H1 (cell line): ENCODE measurements at places on chromosomes 7 and 10. TPM values are rescaled to one million over a fixed set of nuclear protein-coding genes. Genes with fewer than 3 reads are reported as not detected.

Gene TPST1
- 8.2 and 8.6 TPM in 2 replicates for polyA plus RNA-seq

Gene SFXN3
- 2.6 and 3.0 TPM in 2 replicates for polyA plus RNA-seq

Gene CYP26C1
- 0.12 and 0.93 TPM in 2 replicates for polyA plus RNA-seq

Gene HOXA10
- not detected in 2 replicates for polyA plus RNA-seq

Gene WDR86
- polyA plus RNA-seq, result 12.7 and 22.1 TPM in 2 replicates

Gene GATA3
- 0.02 and 0.11 TPM in 2 replicates for polyA plus RNA-seq

Gene CUBN
- polyA plus RNA-seq, result 0.08 and 0.16 TPM in 2 replicates

Gene FEZF1
- polyA plus RNA-seq, result 12.7 and 15.7 TPM in 2 replicates

GRCh38 chr7:24504040-24504439 lies 69.2 kb upstream of the PALS2 start:
- no peaks in the 10 kb centered on the region for H3K27me3 ChIP-seq
- H3K27ac ChIP-seq, result no peak overlapping the region
- no peak for DNase-seq
- H3K4me1 ChIP-seq, result peaks cover 4% of the 10 kb centered on the region
- no peaks in the 10 kb centered on the region for H3K36me3 ChIP-seq

DNA sequence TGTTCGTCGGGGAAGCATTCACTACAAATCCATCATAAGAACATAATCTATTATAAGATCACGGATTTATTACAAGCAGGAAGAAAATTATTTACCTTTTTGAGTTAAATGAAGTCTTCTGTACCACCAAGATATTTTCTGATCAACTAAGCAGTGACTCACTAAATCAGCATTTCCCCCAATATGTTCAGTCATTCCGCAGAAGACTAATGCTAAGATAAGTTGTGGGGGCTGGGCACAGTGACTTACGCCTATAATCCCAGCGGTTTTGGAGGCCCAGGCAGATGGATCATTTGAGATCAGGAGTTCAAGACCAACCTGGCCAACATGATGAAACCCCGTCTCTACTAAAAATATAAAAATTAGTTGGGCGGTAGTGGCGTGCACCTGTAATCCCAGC lies 144.2 kb upstream of the EGR2 start:
- H3K36me3 ChIP-seq, result no peaks in the 10 kb centered on the region
- no peaks in the 10 kb centered on the region for H3K4me1 ChIP-seq
- H3K4me3 ChIP-seq, result no peak overlapping the region

DNA sequence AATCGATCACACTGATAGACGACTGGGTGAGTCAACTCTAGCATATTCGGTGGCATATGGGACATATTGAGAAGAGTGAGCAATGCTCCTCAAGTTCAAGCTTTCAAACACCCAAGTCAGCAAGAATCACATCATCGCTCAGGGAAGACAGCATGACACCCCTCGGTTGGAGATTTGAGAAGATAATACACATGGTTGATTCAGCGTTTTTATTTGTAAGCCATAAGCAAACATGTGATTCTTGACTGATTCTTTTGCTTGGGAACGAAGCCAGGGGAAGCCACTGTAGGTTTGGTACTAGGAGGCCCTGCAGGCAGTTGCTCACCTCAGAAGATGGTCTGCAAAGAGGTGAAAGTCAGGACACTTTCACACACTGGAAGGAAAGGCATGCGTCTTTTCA lies 12.6 kb downstream of the UCMA start:
- no peaks in the 10 kb centered on the region for H3K36me3 ChIP-seq
- no peaks in the 10 kb centered on the region for H3K27me3 ChIP-seq
- no peak overlapping the region for H3K4me3 ChIP-seq
- no peak for DNase-seq

GRCh38 chr7:115937960-115938359 lies 92.6 kb downstream of the TFEC start:
- H3K4me3 ChIP-seq, result no peak overlapping the region
- no peaks in the 10 kb centered on the region for H3K4me1 ChIP-seq
- H3K27me3 ChIP-seq, result no peaks in the 10 kb centered on the region
- no peaks in the 10 kb centered on the region for H3K36me3 ChIP-seq

DNA sequence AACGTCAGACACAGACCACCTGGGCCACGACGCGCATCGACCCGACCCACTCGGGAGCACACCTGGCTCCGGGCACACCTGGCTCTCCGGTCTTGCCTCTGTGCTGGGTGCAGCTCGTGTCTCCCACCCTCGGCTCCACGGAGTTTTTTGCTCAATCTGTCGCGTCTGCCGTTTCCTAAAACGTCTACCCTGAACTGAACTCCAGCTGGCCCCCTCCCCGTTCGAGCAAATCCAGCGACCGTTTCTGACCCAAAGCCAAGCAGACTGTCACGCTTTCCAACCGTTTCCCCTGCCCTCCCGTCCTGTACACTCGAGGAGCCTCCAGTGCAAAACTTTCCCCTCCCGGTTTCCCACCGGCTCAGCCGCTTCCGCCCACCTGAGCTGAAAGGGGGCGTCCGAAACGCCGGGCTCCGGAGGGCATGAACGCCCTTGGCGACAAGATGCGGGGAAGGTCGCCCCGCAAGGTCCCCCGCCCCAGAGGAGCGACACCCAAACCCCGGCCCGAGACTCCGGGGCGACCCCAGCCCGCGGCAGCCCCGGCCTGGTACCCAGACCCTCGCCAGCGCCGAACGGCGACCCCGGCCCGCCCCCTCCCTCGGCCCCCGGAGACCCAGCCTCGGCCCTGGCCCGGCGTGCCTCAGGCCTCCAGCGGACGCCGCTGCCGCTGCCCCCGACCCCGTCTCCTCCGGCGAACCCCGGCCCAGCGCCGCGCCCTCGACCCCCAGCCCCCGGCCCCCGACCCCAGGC lies 557 bp downstream of the CYTH3 start:
- no peak overlapping the region for H3K27ac ChIP-seq
- peaks cover 8% of the 10 kb centered on the region; the same call in 1 of the 2 replicates for H3K27me3 ChIP-seq
- no peak for DNase-seq
- peak overlapping the region; percentile 51 for H3K4me3 ChIP-seq

- H3K27me3 ChIP-seq, result no peaks in the 10 kb centered on the region
- H3K27ac ChIP-seq, result no peak overlapping the region
- no peak for DNase-seq
- no peaks in the 10 kb centered on the region for H3K36me3 ChIP-seq
- no peak overlapping the region for H3K4me3 ChIP-seq
Observed at GRCh38 chr10:118870467-118871243, 115.9 kb upstream of the CACUL1 start.

DNA sequence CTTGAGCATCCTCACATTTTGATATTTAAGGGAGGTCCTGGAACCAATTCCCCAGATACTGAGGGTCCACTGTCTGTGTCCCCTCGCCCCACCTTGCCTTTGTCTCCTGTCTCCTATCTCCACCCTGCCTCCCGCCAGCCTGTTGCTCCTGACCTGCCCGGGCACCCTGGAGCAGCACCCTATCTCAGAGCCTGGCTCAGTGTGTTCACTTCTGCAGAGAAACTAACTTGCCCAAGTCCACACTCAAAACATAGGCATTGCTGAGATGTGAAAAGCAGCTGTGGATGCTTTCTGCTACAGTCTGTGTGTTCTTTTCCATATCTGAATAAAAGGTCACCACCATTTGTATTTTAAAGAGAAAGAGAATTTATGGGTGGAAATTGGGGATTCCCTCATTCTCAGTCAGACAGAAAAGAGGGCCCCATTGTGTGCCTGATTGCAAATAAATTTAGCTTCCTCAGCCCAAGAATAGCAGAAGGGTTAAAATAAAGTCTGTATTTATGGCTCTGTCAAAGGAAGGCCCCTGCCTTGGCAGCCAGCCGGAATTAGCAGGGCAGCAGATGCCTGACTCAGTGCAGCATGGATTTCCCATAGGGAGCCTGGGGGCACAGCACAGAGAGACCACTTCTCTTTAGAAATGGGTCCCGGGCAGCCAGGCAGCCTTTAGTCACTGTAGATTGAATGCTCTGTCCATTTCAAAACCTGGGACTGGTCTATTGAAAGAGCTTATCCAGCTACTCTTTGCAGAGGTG lies 161.3 kb downstream of the EGFR start:
- no peak for DNase-seq
- no peaks in the 10 kb centered on the region for H3K4me1 ChIP-seq
- no peaks in the 10 kb centered on the region for H3K27me3 ChIP-seq

DNA sequence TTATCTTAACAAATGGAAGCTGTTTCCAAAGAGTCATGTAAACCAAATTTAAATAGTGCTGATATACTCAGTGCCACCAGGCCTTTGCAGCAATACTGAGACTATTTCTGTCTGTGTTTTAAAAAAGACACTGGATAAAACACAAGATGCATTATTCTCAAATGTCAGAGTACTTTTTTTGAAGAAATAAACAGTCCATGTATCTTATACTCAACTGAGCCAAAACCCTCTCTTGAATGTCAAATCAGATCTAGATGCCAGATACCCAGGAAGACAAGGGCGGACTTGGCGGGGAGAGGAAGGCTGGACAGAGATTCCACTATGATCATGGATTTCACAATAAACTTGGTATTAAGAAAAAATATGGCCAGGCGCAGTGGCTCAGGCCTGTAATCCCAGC lies 127.6 kb downstream of the COBL start:
- H3K36me3 ChIP-seq, result peaks cover 15% of the 10 kb centered on the region
- no peak for DNase-seq
- peaks cover 2% of the 10 kb centered on the region; the same call in 1 of the 2 replicates for H3K4me1 ChIP-seq
- no peaks in the 10 kb centered on the region for H3K27me3 ChIP-seq

DNA sequence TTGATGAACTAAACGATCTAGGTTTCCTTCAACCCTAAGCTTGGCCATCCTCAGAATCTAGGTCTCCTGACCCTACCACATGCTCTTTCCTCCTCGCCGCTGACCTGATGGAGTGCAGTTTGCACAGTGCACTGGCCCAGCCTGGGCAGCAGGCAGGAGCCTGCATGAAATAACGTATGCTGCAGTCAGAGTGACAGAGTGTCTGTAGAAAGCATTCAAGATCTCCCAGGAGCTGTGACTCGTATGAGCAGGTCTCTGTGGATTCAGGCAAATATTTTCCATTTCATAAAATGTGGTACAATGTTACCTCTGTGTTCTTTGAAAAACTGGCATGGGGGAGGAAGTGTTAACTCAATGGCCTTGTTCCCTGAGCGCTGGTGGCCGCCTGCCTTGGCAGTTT lies 441.8 kb downstream of the RPS24 start:
- H3K36me3 ChIP-seq, result no peaks in the 10 kb centered on the region
- no peak overlapping the region for H3K27ac ChIP-seq
- H3K4me3 ChIP-seq, result no peak overlapping the region
- H3K27me3 ChIP-seq, result no peaks in the 10 kb centered on the region

DNA sequence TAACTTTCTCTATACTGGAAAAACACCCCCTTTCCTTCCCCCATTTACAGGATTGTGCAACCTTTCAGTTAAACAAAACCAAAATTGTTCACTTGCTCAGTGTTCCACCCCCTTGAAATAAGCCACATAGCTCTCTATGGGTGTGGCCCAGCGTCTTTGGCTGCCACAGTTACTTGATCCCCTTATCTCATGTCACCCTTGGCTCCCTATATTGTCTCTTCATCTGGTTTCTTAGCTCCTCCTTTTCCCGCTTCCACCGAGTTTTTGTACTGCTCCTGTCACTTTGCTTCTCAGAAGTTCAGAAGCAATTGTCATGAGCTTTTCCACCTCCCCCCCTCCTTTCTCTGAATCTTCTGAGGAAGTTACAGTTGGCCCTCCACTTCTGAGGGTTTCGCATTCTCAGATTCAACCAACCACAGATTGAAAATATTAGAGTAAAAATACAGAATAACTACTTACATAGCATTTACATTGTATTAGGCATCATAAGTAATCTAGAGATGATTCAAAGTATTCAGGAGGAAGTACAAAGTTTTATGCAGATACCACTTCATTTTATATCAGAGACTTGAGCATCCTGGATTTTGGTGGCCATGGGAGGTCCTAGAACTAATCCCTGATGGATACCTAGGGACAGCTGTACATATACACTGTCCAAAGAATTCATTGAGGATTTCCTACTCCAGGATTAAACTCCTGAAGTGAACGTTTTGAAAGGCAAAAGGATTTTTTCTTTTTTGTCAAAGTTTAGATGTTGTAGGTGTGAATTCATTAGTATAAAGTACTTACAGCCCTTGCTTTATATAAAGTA lies 60.4 kb downstream of the ADD3 start:
- H3K27me3 ChIP-seq, result no peaks in the 10 kb centered on the region
- H3K36me3 ChIP-seq, result no peaks in the 10 kb centered on the region
- no peak overlapping the region for H3K4me3 ChIP-seq
- H3K4me1 ChIP-seq, result peaks cover 10% of the 10 kb centered on the region
- no peak overlapping the region for H3K27ac ChIP-seq

DNA sequence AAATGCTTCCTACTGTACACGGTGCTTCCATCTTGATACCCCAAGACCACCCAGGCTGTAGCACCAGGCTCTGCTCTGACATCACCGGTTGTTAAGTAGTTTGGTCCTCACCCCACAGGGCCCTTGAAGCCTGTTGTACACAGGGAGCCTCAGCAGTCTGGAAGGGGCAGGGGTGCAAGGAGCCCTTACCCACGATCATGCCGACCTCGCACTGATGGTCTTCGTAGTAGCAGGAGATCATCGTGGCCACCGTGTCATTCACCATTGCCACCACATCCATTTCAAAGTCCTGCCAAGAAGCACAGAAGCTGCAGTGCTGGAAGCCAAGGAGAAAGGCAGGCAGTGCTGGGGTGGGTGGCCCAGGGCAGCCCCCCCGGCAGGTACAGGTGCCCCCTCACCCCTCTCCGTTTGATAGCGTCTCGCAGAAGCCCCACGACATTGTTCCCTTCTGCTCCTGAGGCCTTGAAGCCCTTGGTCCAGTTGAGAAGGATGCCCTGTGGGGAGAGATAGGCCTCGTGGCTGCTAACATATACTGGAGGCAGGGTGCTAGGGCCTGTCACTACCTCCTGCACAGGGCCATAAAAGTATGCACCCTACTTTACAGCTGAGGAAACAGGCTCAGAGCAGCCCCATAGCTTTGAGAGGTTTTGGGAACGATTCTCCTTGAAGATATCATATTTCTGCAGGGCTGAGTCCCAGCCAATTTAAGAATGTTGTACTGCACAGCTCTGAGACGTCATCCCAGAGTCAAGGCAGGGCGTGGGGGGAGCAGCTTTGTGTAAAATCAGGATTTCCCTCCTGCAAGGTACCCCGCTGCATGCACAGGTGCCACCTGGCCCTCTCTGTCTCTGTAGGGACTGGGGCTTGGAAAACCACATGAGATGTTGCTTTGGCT lies 8.7 kb upstream of the MYL7 start:
- H3K27me3 ChIP-seq, result peaks cover 11% of the 10 kb centered on the region
- H3K4me3 ChIP-seq, result no peak overlapping the region
- no peak for DNase-seq
- H3K36me3 ChIP-seq, result no peaks in the 10 kb centered on the region
- H3K27ac ChIP-seq, result no peak overlapping the region
- peaks cover 20% of the 10 kb centered on the region; the same call in 1 of the 2 replicates for H3K4me1 ChIP-seq

DNA sequence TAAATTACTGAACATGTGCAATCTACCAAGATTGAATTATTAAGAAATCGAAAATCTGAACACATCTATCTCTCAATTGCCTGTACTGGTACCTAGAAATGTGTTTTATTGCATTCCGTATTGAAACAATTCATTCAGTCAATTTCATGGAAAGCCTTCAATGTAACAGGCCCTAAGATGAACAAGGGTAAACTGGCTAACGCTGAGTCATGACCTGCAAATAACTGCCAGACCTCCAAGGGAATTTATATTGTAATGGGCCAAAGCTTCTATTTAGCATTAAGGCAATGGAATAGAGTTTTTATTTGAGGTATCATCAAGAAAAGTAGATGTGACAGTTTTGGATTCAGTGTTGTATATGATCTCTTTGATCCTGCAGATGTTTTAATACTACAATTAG lies 49.9 kb upstream of the CD36 start:
- H3K36me3 ChIP-seq, result no peaks in the 10 kb centered on the region
- H3K27me3 ChIP-seq, result no peaks in the 10 kb centered on the region
- H3K27ac ChIP-seq, result no peak overlapping the region
- H3K4me3 ChIP-seq, result no peak overlapping the region
- no peak for DNase-seq

- H3K4me3 ChIP-seq, result peak overlapping the region; percentile 52
- H3K4me1 ChIP-seq, result peaks cover 11% of the 10 kb centered on the region
- H3K36me3 ChIP-seq, result no peaks in the 10 kb centered on the region
- H3K27me3 ChIP-seq, result peaks cover 4% of the 10 kb centered on the region; the same call in 1 of the 2 replicates
- peak; percentile 31 for DNase-seq
- 0 out of 2 replicates have a peak overlapping the region, but pooled peaks have one; percentile 7 for H3K27ac ChIP-seq
Observed at GRCh38 chr10:80356989-80357850, 639 bp downstream of the DYDC2 start.
